ENCODE measurements at places on chromosomes 11 and 22. TPM values are rescaled to one million over a fixed set of nuclear protein-coding genes. Genes with fewer than 3 reads are reported as not detected.

CRYBA4 gene
- total RNA-seq: not detected

MAFF gene
- total RNA-seq: 21.8 TPM

FGF19 gene
- total RNA-seq: 0.09 TPM

KDELR3 gene
- 19.3 TPM for total RNA-seq

FIBIN gene
- not detected for total RNA-seq

OR4D5 gene
- total RNA-seq: not detected

DEPDC5 gene
- 4.9 TPM for total RNA-seq

RASD2 gene
- 0.61 TPM for total RNA-seq

AP2A2 gene
- 28.0 TPM for total RNA-seq

ACRV1 gene
- not detected for total RNA-seq

HIKESHI gene
- 34.1 TPM for total RNA-seq

GGA1 gene
- total RNA-seq: 20.9 TPM

PRR33 gene
- total RNA-seq: not detected

PKP3 gene
- total RNA-seq: 31.8 TPM

MISFA gene
- total RNA-seq: 1.3 TPM

MIEF1 gene
- 28.8 TPM for total RNA-seq

WBP2NL gene
- not detected for total RNA-seq

DNAJB7 gene
- total RNA-seq: not detected

THY1 gene
- total RNA-seq: 14.7 TPM

APOA4 gene
- total RNA-seq: not detected

AAMDC gene
- total RNA-seq: 26.1 TPM

C11orf86 gene
- 61.9 TPM for total RNA-seq

BEST1 gene
- total RNA-seq: 5.6 TPM

OVCH2 gene
- total RNA-seq: not detected

B4GALNT4 gene
- total RNA-seq: 14.8 TPM

SCGB1C1 gene
- total RNA-seq: not detected

All from A549 treated with dexamethasone at 1 μM for 4 hours (cell line).